ENCODE measurements at places on chromosomes 4 and X.

DNA sequence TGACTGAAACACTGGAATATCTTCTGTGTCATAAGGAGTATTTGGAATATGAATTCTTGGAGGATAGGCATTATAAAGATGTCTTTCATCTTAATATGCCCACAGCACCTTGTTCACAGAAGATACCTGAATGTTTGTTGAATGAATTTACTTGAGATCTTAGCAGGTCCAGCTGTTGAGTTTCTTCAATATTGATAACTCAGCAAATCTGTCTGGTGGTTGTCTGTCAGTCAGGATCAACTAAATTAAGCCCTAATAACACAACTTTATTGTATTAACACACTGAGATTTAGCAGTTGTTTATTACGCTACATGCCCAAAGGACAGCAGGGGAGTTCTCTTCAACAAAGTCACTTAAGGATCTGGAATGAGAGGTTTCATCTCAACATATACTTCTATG is 106.5 kb downstream of the CNOT6L start:
- no peak for DNase-seq

GRCh38 chr4:76306882-76307659 is 538 bp downstream of the STBD1 start:
- no peak for DNase-seq

- DNase-seq: no peak
Observed at GRCh38 chr4:78379040-78379439, 172.5 kb upstream of the ANXA3 start.

GRCh38 chr4:41815473-41815872 is 66.9 kb upstream of the PHOX2B start:
- DNase-seq: no peak
